ENCODE measurements at places on chromosomes 2 and 18.

DNA sequence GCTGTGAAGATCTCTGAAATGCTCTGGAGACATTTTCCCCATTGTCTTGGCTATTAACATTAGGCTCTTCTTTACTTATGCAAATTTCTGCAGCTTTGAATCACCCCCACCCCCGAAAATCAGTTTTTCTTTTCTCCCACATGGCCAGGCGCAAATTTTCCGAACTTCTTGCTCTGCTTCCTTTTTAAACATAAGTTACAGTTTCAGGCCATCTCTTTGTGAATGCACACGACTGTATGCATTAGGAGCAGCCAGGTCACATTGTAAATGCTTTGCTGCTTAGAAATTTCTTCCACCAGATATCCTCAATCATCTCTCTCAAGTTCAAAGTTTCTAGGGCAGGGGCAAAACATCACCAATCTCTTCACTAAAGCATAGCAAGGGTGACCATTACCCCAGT is 106.8 kb downstream of the PARD3B start:
- DNase-seq = no peak

DNA sequence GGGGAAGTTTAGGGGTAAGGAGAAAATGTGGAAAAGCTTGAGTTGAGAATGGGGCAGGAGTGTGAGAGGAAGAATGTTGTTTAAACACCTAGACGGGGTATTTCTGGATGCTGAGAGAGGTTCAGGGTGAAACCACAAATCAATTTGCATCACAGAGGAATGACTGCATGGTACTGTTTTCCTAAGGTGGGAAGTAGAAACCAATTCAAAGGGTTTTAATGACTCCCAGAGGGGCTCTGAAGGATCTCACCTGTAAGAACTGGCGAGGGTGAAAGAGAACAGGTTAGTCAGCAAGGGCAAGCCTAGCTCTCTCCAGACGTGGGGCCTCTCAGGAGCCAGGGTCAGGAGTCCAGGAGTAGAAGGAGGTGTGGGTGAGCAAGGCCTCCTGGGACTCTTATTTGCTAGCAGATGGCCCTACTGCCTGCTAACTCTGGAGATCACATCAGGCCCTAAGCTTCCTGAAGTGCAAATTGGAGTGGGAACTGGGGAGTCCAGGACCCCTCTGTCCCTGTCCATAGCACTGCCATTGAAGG is 133.0 kb upstream of the CELF4 start:
- no peak for DNase-seq

DNA sequence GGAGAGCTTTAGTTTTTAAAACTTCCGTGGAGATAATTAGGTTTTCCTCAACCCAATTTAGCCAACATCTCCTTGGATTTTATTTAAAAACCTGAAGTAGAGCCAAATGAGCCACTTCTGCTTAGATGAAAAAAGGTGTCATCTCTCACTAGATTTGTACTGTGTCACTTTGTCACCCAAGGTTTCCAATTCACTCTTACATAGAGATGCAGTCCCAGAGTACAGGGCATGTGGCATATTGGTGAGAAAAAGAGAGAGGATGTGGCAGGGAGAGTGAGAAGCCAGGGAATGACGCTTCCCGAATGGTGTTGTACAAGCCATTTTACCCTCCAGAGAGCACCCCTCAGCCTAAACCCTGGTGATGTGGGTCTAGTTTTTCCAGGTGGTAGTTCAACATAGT is 44.4 kb upstream of the CTLA4 start:
- no peak for DNase-seq

GRCh38 chr2:105631011-105631410 is 113.7 kb upstream of the NCK2 start:
- DNase-seq = no peak

- DNase-seq = no peak
Measured at GRCh38 chr2:2399396-2399795, 68.3 kb upstream of the MYT1L start.

DNA sequence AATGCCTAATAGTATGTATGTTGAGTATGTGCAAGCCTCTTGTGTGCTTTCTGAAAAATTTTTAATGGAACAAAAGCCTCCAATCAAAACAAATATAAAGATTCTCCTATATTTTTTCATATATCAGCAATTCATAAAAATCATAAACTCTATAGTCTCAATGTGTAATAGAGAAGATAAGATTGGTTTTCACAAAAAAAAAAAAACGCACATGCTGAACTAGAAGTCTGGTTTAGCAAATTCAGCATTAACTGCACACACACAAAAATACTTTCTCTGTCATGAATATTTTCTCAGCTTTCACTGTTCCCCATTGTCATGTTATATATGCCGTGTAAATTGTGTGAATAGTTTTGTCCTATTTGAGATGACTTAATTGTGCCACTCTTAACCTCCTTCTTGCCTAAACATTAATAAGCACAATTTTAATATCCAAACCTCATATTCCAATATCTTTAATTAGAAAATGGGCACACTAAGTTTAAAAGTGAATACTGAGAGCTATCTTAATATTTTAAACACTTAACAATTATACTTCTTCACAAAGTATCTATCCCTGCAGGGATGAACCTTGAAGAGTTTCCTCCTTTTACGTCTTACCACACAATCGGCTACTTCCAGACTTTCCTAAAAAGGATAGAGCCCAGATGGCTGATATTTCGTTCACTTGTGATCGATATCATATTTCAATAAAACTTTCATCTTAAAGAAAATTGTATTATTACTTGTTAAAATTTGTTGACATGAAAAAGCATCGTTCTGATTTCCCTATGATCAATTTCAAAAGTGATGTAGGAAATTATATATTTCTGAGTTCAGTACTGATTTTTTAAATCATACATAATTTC is 242.7 kb downstream of the TCF4 start:
- DNase-seq = no peak

- DNase-seq = no peak
Measured at GRCh38 chr2:129233166-129233565, 746.3 kb upstream of the RAB6C start.

GRCh38 chr2:40130251-40130994 is 321.5 kb downstream of the SLC8A1 start:
- DNase-seq = no peak

- no peak for DNase-seq
Measured at GRCh38 chr18:32391126-32391525, 79.6 kb downstream of the GAREM1 start.

- no peak for DNase-seq
Measured at GRCh38 chr2:38512211-38512610, 90.5 kb downstream of the HNRNPLL start.

DNA sequence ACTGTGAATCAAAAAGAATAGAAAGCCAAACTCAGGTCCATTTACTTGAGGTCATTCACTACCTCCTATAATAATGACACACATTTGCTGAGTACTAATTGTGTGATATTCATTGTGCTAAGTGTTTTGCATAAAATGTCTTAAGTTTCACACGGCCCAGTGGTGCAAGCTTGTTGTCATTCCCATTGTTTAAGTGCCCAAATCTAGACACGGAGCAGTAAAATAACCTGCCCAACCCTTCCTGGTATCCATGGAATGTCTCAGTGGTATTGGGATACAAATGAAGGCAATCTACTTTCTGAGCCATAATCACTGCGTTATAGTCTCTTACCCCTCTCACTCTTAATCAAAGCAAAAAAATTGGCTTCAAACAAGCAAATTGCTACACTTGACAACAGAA is 233.3 kb downstream of the NCKAP5 start:
- no peak for DNase-seq

DNA sequence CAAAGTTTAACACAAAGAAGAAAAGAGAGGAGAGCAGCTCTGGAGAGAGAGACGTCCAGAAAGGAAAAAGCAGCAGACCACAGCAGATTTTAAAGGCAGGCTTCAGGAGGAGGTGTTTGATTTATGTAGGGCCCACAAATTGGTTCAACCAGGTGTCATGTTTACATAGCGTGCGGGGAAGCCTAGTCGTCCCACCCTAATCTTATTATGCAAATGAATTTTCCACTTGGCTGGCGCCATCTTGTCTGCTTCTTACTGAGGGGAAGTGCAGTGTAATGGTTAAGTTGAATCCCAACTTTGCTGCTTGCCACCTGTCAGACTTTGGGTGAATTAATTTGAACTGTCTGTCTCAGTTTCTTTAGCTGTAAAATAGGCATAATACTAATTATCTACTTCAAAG is 282.4 kb upstream of the CYRIA start:
- DNase-seq = no peak

- DNase-seq = no peak
Measured at GRCh38 chr2:204483608-204484081, 61.6 kb upstream of the PARD3B start.

DNA sequence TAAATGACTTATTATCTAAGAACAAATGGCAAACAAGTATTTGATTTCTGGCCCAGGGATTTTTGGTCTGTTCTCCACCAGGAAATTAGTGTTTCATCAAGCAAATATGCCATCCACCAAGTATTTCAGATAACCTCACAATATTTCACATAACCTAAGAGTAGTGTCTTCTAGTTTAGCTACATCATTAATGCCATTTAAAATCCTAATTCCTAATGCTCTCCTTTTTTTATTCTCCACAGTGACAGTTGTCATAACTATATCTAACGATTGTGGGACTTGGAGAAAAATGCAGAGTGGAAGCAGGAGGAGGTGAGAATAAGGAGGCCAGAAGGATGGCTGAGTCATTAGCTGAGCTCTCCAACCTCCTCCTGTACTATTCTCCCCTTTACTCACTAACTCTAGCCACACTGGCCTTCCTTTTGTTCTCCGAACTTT is 58.5 kb upstream of the CTLA4 start:
- DNase-seq = no peak

GRCh38 chr2:239393388-239393940 is 7.4 kb downstream of the HDAC4 start:
- DNase-seq = no peak

GRCh38 chr18:9782073-9782857 is 74.2 kb downstream of the RAB31 start:
- DNase-seq = no peak

DNA sequence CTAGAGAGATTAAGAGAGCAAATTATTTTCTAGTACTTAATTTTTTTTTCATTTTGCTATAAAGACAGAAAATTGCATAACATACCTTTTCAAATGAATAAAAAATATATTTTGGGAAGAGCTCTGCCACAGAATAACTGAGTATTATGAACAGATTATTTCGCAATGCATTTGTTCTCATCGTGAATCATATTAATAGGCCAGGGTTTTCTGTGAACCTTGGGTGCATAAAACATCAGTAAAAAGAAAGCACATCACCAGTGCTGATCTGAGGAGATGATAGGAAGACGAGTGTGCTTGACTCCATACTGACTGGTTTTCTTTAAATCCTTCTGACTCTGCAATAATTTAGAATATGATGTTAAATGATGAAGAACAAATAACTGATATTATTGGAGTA is 409.1 kb downstream of the CPS1 start:
- DNase-seq = no peak

- no peak for DNase-seq
Measured at GRCh38 chr2:21773168-21773567, 649.4 kb downstream of the TDRD15 start.

- DNase-seq = no peak
Measured at GRCh38 chr2:168323529-168324021, 76.2 kb upstream of the STK39 start.

Data from neural crest cell (in vitro differentiated cells).